NCI-H2171 (cell line): ENCODE measurements at places on chromosomes 2 and 18.

GRCh38 chr2:161010503-161011015 lies 149.7 kb upstream of the TANK start:
- DNase-seq = no peak

GRCh38 chr2:42092084-42092996 lies 44.5 kb downstream of the PKDCC start:
- DNase-seq = no peak

GRCh38 chr18:42446195-42446594 lies 491.2 kb downstream of the PIK3C3 start:
- DNase-seq = no peak

- no peak for DNase-seq
Measured at GRCh38 chr2:204049635-204050034, 113.1 kb downstream of the ICOS start.

- no peak for DNase-seq
Measured at GRCh38 chr2:114001937-114002336, 112.0 kb downstream of the ACTR3 start.

GRCh38 chr2:128818248-128818647 lies 499.6 kb upstream of the HS6ST1 start:
- no peak for DNase-seq

DNA sequence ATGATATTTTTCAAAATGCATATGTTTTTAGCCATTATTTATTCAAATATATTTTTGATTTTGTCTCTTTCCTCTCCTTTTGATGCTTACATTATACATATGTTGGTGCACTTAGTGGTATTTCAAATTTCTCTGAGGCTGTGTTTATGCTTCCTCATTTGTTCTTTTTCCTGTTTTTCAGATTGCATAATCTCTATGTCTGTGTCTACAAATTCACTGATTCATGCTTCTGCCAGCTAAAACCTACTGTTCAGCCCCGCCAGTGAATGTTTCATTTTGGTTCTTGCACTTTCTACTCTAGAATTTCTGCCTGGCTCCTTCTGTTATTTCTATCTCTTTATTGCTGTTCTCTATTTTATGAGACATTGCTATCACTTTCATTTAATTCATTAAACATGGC lies 951.7 kb upstream of the CNTNAP5 start:
- DNase-seq = no peak

DNA sequence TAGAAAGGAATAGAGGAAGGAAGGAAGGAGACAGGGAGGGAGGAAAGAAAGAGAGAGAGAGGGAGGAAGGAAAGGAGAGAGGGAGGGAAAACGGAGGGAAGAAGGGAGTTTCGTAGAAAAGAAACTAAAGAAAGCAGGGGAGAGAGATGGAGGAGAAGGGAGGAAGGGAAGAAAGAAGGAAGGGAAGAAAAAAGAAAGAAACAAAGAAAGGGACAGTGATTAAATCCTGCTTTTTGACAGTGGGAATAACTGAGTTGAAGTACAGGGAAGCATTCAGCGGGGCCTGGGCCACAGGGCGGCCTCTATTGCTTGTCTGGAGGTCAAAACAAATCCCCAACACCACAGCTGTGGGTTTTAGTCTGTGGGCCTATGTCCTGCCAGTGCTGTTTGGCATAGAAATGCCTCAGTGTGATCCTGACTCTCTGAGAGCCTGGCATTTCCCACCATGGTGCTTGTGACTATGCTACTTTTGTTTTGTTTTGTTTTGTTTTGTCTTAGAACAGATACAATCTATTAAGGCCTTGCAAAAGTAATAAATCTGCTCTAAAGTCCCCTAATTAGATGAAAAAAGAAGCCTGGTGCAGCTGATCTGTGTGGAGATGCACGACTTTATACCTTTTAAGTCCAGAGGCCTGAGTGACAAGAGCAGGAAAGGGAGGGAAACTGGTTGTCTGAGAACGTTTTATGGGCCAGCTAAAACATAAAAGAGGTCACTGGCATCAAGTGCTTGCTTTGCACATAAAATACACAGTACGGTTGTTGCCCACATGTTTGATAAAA lies 40.0 kb downstream of the IL1RL2 start:
- no peak for DNase-seq

DNA sequence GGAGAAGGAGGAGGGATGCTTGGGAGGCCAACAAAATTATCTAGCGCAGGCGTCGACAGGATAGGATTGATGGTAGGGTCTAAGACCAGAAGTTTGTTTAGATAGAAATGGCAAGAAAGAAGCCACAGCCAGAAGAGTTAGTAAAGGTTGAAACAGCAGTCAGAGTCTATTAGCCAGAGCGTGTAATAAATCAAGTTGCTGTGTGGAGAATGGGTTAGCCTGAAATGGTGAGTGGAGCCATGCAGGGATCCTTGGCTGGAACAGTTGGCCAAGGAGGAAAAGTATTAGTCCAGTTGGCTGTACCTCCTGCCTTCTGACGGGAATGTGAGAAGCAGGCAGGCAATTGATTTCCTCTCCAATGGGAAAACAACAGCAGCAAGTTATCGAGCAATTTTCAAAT lies 190.7 kb upstream of the CCDC68 start:
- no peak for DNase-seq

DNA sequence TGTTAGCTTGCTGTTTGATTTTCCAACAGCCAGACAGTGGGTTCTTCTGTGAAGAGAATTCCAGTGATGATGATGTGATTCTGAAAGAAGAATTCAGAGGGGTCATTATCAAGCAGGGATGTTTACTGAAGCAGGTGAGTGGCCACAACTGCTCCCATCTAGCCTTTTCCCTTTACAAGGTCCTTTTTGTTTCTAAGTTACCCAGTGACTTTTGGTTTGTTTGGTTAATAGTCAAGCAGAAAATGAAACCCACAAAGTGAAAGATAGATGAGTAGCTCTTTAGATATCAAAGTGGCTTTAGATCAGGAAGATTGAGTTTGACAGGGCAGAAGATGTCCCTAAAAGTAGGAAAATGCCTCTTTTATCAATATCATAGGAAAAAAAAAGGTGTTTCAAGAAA lies 23.3 kb downstream of the PLEK start:
- no peak for DNase-seq
